ENCODE measurements at places on chromosomes 16 and 17.

DNA sequence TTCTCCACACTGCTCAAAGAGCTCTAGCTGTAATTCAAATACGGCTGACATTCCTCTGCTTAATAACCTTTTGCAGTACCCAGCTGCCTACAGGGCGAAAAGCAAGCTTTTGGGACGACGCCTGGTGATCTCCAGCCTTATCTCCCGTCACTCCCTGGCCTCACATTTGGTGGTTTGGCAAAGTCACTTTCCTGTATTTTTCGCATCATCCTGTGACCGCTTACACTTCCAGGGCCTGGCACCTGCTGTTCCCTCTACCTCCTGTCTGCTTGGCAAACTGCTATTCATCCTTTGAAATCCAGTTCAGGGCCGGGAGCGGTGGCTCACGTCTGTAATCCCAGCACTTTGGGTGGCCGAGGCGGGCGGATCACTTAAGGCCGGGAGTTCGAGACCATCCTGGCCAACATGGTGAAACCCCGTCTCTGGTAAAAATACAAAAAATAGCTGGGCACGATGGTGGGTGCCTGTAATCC is 2.7 kb upstream of the BHLHA9 start:
- no peak for DNase-seq

DNA sequence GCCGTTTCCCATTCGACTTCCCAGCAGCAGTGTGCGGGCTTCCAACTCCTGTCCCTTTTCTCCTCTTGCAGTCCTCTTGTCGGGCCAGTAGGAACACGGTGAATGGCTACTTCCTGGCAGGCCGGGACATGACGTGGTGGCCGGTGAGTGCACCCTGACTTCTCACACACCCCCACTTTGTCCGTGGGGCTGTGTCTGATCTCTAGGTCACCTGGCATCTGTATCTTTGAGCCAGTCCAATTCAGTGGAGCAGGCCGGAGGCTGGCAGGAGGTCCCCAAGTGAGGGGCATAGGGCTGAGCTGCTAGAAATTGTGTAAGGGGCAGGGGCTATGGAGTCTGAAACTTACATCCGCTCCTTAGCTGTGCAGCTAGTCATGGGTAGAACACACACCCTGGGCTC is 6.6 kb downstream of the SLC5A10 start:
- no peak for DNase-seq

DNA sequence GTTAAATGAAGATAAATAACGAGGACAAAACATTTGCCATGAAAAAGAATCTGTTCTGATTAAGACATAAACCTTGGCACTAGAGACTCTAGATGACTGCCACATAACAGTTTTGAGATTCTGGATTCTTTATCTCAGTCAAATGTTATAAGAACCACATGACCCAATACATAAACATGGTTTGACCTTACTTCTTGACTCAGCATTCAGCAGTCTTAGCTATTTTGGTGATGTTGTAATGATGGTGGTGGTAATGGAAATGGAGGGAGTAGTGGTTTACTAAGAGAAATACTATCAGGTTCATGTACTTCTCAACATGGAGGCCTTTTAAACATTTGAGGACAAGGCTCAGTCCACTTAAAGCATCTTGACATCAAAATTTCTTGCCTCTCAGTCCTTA is 925.4 kb downstream of the CDH11 start:
- no peak for DNase-seq

GRCh38 chr17:77281122-77281903 is 140.5 kb downstream of the SEC14L1 start:
- DNase-seq = no peak

DNA sequence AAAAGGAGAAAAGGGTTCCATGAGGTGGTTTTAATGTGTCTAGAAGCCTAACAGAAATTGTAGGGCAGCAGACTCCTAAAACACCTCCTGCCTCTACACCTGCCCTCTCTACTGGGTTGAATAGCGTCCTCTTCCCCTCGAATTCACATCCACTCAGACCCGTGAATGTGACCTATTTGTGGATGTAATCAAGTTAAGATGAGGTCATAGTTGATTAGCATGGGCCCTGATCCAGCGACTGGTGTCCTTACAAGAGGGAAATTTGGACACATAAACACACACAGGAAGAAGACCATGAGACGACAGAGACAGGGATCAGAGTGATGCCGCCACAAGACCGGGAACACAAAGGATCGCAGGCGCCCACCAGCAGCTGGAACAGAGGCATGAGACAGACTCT is 13.5 kb downstream of the CD300LF start:
- DNase-seq = no peak

DNA sequence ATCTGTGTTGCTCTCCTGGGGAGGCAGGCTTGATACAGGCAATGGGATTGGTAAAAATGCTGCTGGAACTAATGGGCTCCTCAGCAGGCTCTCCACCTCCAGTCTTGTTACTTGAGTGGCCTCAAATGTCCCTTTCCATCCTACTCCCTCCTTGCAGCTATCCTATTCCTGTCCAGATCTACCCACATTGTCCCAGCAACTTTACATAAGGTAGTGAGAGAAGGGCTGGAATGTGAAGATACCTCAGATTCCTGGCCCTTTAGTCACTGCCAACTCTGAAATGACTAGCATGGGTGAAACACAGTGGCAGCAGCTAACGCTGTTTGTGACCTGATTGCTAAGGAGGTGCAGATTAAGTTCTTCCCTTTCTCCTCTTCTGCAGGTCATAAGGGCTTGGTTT is 210.1 kb upstream of the HS3ST4 start:
- no peak for DNase-seq

DNA sequence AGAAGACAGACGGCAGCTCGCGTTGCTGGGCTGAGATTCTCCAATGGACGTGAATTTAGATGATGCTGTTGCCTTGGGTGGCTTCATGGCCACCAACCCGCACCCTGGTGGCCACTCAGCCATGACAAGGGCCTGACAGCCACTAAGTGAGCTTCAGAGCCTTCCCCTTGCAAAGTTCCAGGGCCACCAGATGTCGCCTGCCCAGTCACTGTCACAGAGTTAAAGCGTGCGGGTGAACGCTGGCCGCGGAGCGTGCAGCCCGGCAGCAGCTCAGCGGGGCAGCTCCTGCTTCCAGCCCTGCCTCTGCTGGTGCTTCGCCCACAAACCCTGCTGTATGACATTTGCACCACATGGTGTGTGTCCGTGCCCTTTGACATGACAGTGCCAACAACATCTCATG is 13.3 kb upstream of the KREMEN2 start:
- no peak for DNase-seq

DNA sequence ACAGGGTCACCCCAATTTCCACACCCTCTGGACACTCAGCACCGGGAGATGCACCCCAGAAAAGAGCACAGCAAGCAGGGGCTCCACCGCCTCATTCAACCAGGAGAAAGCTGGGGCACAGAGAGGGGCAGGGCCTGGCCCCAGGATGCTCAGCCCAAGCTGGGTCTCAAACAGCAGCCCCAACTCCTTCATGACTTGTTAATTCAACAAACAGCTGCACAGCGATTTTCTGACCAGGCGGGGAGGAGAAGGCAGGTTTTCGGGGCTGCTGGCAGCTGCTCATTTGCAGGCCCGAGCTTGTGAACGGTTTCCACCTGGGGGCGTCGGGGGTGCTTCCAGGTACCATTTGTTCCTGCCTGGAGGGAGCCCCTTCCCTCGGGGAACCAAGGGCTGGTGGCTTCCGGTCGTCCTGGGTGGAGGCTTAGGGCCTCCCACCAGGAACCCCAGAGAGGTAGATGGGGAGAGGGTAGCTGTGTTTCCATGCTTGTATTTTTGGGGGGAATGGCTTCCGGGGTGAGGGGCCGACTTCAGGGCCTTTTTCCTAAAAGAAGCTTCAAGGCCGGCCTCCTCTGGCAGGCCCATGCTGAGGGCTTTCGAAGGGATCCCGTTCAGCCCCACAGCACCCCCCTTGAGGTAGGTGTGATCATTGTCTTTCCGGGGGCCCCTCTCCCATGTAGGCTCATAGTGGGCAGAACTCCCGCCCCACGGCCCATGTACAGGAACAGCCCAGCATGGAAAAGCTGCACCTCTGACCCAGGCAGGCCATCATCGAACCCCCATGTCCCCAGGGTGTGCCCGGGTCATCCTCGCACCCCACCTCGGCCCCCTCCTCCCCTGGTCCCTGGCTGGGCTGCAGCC is 191.6 kb upstream of the GSE1 start:
- DNase-seq = no peak

- DNase-seq = no peak
Measured at GRCh38 chr17:4518901-4519300, 20.2 kb downstream of the SPNS2 start.

DNA sequence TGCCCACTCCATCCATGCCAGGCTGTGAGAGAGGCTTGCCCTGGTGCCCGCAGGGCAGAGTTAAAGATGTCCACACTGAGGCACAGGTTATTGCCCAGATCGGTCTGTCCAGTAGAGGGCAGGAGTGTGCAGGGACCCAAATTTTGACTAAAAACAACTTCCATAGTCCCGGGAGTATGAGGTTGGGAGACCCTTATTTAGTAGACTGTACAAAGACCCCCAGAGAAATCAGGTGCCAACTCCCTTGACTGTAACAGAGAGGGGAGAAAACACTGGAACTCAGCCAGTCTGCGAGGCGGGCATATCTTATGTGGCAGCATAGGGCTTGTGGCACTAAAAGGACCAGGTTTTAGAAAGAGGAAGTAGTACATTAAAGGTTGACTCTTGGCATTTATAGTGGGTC is 43.4 kb downstream of the HNF1B start:
- no peak for DNase-seq

DNA sequence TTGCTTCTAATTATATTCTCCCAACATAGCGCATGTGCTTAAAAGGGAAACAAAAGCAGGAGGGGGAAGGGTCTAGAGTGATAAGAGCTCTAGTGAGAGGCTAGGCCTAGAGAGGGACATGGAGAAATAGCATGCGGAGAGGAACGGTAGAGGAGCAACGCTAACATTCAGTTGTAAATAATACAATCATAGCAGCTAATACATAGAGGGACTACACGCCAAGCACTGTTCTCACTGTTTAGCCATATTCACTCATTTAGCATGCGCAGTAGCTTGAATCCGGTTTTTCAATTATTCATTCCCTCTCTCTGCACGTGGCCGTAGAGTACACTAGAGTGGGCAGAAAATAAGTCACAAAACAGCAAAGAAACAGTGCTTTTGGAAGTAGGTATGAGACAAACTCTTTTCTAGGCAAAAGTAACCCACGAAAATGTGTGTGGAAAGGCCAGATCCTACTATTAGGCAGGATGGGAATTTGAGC is 1.7 kb upstream of the ALOX12 start:
- no peak for DNase-seq

DNA sequence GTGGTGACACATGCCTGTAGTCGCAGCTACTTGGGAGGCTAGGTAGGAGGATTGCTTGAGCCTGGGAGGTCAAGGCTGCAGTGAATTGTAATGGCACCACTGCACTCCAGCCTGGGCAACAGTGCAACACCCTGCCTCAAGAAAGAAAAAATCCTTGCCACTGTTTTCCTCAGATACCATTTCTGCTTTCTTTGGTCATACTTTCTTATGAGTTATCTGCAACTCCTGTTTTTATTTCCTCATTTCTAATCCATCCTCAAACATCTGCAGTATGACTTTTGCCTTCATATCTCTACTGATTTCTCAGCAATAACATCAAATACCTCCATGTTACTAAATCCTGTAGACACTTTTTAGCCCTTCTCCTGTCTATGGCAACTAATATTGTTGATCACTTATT is 3.1 kb upstream of the AP2B1 start:
- DNase-seq = no peak

DNA sequence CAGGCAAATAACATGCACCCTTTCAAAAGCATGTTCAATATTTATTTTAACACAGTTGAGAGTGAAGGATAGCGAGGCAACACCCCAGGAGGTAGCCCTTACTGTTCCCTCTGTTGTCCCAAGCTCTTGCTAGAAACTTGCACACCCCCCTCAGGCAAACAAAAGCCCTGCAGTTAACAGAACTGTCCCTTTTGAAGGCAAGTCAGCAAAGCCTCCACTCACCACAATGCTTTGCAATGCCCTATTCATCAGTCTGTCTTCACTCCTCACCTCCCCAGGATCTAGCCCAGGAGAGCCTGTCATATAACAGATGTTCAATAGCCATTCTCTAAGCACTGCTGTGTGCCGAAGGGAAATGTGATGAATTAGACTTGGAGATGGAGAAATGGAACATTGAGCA is 3.5 kb upstream of the CNEP1R1 start:
- no peak for DNase-seq

DNA sequence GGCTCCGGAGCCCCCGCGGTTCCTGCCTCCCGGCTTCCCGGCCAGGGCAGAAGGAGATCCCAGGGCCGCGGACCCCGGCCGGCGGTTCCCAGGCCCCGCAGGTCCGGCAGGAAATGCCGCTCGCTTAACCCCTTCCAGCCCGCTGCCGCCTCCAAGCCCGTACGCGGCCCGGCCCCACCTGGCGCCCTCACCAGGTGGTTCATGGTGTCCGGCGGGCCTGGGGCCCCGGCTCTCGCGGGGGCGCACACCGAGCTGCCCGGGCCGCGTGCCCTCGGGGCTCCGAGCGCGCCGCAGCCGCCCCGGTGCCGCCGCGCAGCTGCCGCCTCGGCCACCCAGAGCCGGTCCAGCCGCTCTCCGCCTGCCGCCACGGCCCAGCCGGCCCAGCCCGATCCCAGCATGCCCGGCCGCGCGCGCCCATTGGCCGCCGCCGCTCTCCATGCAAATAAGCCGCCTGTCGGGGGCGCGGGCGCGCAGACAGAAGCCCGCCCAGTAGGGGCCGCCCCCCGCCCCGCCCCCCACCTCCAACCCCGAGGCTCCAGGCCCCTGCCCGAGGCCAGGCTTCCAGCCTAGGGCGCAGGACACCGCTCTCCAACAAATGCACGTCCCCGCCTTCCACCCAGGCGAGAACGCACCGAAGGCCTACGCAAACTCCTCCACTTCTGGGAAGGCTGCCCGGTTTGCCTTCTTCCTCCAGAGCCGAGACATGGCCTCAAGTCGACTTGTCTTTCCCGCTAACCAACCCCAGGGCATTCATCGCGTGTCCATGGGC is at the start of gene BCAR1:
Gene BCAR1 (minus strand): TSS at position 345 of the 769 bp plus-strand sequence. CDS start 142 bp downstream, at position 203.
- no peak for DNase-seq

GRCh38 chr17:30426292-30426691 is 47.6 kb downstream of the CPD start:
- no peak for DNase-seq

GRCh38 chr16:4914528-4915225 is 22.3 kb downstream of the PPL start:
- no peak for DNase-seq

- no peak for DNase-seq
Measured at GRCh38 chr17:11885051-11885450, 112.2 kb downstream of the ZNF18 start.

- no peak for DNase-seq
Measured at GRCh38 chr16:12535535-12536411, 267.9 kb downstream of the CPPED1 start.

GRCh38 chr16:77788181-77789084 is at the start of gene VAT1L:
Gene VAT1L (plus strand): TSS chr16:77788564. CDS start chr16:77788683, 119 bp downstream.
- DNase-seq = no peak

GRCh38 chr16:51542981-51543815 is 392.1 kb upstream of the SALL1 start:
- DNase-seq = no peak

- no peak for DNase-seq
Measured at GRCh38 chr16:22945361-22945760, 131.4 kb downstream of the HS3ST2 start.

GRCh38 chr17:72617557-72617956 is 474.9 kb downstream of the SLC39A11 start:
- no peak for DNase-seq
